A172 (cell line): ENCODE measurements at places on chromosomes 5 and 9. TPM values are rescaled to one million over a fixed set of nuclear protein-coding genes. Genes with fewer than 3 reads are reported as not detected.

DNA sequence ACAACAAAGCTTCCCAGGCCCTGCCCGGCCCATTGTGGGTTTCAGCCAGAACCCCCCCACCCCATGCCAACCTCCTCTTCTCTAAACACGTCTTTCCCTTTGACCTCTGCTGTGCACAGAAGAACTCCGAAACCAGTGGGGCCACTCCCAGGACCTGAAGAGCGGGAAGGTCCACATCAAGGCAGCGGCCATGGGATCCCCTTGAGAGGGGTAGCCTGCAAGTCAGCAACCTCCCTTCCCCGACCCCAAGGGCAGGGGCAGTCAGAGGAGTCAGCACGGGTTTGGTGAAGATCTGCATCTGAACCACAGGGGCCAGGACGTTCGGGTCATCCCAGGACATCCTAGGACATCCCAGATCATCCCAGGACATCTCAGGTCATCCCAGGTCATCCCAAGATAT lies 379.9 kb upstream of the IRX4 start:
- DNase-seq: no peak

DNA sequence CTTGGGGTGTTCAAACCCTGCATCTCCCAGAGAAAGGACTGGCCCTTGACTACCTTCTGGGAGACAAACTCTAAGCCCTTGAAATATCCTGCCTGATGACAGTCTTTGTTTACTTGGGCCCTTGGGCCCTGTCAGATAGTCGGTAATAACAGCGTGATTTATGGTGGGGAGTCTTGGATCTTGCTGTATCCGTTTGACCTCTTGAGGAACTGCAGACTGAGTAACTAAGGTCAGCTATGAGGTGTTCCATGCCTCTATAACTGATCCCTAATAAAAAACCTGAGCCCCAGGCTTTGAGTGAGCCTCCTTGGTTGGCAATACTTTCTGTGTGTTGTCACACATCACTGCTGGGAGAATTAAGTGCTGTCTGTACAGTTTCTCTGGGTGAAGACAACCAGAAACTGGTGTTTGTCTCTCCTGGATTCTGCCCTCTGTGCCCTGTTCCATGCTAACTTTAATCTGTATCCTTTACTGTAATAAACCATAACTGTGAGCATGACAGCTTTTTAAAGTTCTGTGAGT lies 56.2 kb upstream of the ANKRD33B start:
- DNase-seq: peak; percentile 91

Gene PCDHA1
- total RNA-seq: 0.02 TPM in 1 of 2 replicates, not detected in the other

Gene NDOR1
- 23.8 and 25.5 TPM in 2 replicates for total RNA-seq

Gene STK32A
- 0.17 and 0.57 TPM in 2 replicates for total RNA-seq

DNA sequence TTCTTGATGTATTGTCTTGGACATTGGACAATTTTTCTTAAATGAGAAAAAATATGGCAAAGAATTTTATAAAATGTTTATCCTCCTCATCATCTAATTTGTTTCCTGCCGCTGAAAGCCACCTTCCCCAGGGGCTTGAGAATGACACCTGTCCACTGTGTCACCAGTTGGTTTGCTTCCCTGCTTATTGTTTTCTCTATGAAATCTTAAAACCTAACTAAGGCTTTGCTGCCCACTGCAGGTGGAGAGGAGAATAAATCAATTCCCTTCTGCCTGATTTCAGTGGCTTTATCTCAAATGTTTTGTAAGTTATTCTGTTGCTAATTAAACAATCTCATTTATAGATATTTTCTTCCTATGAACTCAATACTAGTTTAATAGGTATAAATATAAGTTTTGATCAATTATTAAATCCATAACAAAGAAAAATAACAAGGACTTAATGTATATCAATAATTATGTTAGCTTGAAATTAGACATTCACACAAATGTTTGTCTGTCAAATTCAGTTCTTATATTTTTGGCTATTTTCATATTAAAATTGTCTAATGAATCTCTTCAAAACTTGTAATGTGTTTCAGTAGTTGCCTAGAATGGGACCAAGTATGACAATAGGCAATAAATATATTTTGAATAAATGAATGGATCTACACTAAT lies 822.5 kb downstream of the PTPRD start:
- peak; percentile 41 for DNase-seq
